Activated CD4-positive, alpha-beta T cell treated with anti-CD3 and anti-CD28 coated beads, Interleukin-2, Interleukin-4, amounts not matched to agents 100 ng/mL and 50 ng/mL, durations not matched to agents 16 hours and 8 hours (primary cell): ENCODE measurements at places on chromosomes 4 and X.
A peak's percentile ranks its signal among the peaks of the same experiment; 100 is the strongest.

GRCh38 chr4:11423465-11423864 lies 5.2 kb downstream of the HS3ST1 start:
- DNase-seq: no peak

- DNase-seq: no peak
These were observed 166.0 kb downstream of the ANTXR2 start for GRCh38 chr4:79907001-79907400.

DNA sequence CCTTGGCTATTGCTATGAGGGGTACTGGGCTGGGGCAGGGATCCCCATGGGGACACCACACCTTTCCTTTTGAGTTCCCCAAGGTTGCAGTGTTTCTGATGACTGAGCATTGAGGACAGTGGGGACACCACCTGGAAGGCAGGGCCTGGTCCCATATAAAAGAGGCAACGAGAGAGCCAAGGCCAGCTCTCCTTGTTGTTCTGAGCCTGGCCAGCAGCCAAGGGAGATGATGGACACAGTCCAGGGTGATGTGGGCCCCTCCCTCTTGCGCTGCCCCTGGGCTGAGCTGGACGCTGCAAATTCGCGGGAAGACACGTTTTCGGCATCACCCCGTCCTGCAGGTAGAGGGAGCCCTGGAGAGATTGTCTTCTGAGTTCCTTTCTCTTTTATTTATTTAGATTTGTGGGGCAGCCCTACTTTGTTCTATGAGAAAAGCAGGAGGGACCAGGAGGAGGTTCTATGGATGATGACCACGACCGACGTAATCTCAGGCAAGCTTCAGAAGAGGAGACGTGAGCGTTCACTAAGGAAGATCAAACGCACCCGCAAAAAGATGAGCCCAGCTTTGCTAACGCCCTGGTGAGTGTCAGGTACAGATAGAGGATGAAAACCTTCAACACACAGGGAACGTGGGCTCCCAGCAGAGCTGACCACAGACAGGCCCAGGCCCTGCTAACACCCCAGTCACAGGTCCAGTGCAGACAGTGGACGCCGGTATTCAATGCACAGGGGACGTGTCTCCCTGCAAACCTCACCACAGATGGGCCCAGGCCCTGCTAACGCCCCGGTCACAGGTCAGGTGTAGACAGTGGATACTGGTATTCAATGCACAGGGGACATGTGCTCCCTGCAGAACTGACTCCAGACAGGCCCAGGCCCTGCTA lies 97.4 kb downstream of the SHOX start:
- DNase-seq: no peak

- DNase-seq: no peak
These were observed 53.8 kb downstream of the CPLX1 start for GRCh38 chr4:772118-772517.

GRCh38 chr4:174209341-174209740 lies 74.1 kb downstream of the FBXO8 start:
- no peak for DNase-seq

- no peak for DNase-seq
These were observed 11.3 kb upstream of the SPCS3 start for GRCh38 chr4:176308441-176308840.

DNA sequence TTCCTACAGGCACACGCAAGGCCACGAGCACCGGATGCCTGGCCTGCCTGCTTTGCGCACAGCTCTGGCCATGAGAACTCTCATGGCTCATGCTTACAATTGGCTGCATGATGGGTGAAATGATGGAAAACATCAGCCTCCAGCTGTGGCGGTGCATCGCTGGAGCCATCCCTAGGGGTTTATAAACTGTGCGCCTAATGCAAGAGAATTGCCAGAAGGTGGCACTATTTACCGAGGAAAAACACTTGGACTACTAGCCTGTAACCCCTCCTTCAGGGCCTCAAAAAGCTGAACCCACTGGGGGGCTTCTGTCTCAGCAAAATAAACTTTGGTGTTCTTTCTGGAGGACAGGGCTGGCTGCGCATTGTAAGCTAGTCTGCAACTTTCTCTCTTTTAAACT lies 51.9 kb downstream of the PHKA2 start:
- DNase-seq: peak; percentile 17

- DNase-seq: no peak
These were observed 7.9 kb downstream of the BLOC1S4 start for GRCh38 chr4:6723851-6724250.

DNA sequence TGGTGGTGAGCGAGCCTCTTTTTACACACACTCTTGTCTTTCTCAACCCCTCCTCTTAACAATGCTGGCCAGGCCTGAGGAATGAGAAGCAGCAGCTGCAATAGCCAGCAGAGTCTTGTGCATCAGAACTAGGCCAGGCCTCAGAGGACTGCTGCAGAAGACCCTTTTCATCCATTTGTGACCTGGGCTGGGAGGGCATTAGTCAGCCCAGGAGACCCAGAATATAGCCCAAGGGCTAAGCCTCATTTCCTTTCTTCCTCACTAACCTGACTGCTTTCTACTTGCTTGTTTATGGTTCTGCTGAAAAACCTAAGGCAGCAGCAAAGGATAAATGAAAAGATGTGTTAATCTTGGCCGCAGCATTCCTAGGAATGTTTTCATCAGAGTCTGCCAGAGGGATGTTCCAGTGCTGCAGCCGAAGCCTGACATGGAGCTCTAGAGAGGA lies 254.7 kb upstream of the AR start:
- DNase-seq: no peak

DNA sequence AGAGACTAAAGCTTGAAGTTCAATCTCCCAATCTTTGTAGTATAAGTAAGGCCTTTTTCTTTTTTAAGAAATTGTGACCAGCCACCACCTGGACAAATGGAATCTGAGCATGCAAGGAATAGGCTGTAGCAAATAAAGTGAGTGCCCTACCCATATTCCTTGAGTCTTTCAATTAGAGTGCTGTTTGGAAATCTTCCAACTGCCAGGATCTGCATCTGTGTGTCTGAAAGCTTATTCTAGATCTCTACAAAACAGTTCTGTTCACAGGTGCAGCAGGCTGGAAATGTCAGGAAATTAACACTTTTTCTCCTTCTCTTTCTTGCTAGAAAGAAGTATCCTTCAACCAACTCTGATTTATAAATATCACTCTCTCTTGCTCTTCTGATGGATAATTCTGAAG lies 76.7 kb upstream of the NDST3 start:
- no peak for DNase-seq

- no peak for DNase-seq
These were observed 5.5 kb upstream of the FIP1L1 start for GRCh38 chr4:53371843-53372521.

- peak; percentile 8 for DNase-seq
These were observed 151.7 kb upstream of the RPS6KA6 start for GRCh38 chrX:84339507-84340364.

GRCh38 chrX:154605566-154605965 lies 13.5 kb downstream of the CTAG1B start:
- no peak for DNase-seq
